ENCODE measurements at places on chromosomes 11 and 22.

DNA sequence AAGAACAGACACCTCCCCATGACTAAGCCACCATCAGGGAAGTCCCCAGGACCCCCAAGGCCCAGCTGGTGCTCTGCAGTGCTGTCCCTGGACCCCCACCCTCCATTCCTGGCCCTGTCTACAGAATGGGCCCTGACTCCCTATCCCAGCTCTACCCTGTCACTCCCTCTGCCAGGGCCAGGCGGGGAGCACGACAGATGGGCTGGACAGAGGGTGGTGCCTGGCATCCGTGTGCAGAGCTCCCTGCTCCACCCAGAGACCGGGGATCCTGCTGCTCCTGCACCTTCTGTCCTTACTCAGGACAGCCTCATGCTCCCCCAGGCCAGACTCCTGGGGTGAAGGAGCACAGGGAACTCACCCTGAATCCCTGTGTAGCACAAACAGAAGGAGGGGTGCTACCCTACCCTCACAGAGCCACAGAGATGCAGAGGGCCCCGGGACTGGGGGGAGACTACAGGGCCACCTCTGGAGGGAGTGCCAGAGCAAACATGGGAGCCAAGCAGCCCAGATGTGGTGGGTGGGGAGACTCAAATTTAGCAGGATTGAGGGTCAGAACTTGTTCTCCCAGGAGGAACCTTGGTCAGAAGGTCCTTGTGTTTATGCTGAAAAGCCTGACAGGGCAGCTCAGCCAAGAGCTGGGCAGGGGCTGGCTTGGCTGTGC is 2.0 kb downstream of the ARVCF start:
- no peak for DNase-seq

GRCh38 chr11:122791836-122792235 is 46.5 kb upstream of the CRTAM start:
- DNase-seq = peak; percentile 54

DNA sequence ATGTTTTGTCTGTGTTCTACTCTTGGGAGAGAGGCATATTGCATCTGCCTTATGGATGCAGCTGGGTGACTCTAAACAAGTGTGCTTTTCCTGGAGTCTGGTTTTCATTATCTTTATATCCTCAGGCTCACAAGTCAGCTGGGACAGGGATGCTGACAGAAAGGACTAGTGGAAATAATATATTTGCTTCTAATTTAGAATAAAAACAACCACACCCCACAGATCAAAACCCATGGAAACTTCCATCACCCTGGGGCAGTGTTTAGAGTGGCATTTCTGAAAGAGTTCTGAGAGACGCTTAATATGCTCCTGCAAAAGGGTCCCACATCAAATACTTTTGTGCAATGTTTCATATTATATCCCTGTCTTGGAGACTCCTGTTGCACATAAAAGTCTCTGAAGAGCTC is 20.8 kb downstream of the KCNE3 start:
- no peak for DNase-seq

GRCh38 chr11:8870411-8871170 is 40.4 kb upstream of the AKIP1 start:
- DNase-seq = peak; percentile 58

- DNase-seq = no peak
These were observed 90.8 kb downstream of the PHF21B start for GRCh38 chr22:44918925-44919392.

GRCh38 chr11:11841116-11841722 is 553 bp upstream of the USP47 start:
- DNase-seq = no peak

- peak; percentile 21 for DNase-seq
These were observed 607.9 kb upstream of the B3GAT1 start for GRCh38 chr11:135019899-135020298.

GRCh38 chr11:2870969-2871680 is 14.4 kb downstream of the CDKN1C start:
- no peak for DNase-seq

GRCh38 chr11:127345819-127346459 is 345.4 kb upstream of the KIRREL3 start:
- peak; percentile 15 for DNase-seq

- no peak for DNase-seq
These were observed 46.9 kb upstream of the SESN3 start for GRCh38 chr11:95277868-95278267.

GRCh38 chr22:28978158-28978557 is 83.5 kb downstream of the C22orf31 start:
- peak; percentile 49 for DNase-seq

DNA sequence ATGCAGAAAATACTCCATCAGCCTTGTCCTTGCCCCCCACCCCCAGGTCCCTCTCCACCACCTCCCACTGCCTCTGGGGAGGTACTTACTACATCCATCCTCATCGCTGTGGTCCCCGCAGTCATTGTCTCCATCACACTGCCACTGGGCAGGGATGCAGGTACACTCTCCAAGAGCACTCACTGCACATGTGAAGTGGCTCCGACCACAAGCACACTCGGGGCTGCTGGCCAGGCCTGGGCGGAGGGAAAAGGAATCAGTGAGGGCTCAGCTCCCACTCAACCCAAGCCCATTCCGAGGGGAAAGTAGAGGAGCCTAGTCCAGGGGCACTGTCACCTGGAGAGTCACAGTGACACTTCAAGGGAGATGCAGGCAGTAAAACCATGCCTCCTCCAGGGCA is 15.7 kb downstream of the LRP4 start:
- no peak for DNase-seq

- DNase-seq = no peak
These were observed 26.4 kb upstream of the KIRREL3 start for GRCh38 chr11:127027000-127027399.

GRCh38 chr11:119532551-119532950 is 109.6 kb upstream of the THY1 start:
- DNase-seq = no peak

GRCh38 chr11:115456019-115456418 is 48.2 kb downstream of the CADM1 start:
- no peak for DNase-seq

DNA sequence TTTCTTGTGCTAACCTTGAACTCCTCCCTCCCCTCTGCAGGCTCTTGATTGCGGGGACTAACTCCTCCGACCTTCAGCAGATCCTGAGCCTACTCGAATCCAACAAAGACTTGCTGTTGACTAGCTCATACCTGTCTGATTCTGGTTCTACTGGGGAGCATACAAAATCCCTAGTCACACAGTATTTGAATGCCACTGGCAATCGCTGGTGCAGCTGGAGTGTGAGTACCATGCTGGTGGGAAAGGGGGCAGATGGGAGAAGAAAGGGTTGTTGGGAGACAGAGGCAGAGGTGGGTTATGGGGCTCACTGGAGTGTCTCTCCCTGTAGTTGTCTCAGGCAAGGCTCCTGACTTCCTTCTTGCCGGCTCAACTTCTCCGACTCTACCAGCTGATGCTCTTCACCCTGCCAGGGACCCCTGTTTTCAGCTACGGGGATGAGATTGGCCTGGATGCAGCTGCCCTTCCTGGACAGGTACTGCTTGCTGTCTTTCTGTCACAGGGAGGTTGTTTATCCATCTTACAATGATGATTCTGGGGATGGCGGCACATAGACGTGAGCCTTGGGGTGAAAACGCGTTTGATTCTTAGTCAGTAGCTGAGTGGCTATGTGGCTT is 4.5 kb downstream of the SLC3A2 start:
- DNase-seq = no peak

GRCh38 chr11:69744435-69744834 is 30.7 kb downstream of the FGF4 start:
- peak; percentile 70 for DNase-seq

DNA sequence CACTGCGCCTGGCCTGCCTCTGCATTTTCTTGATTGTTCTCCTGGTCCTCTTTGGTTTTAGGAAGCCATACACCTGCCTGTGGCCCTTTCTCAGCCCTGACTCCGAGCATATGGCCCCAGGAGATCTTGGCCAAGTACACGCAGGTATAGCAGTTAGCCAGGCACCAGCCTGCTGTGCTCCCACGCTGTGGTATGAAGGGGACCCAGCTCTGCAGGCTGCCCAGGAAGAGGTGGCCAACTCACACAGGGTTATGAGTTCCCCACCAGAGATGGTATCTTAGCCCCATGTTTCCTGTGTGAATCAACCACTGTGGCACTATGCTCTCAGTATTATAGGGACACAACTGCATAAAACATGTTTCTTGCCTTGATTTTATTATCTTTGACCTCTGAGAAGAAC is 31.1 kb downstream of the SGSM3 start:
- no peak for DNase-seq

- no peak for DNase-seq
These were observed 1.5 kb upstream of the RPS6KA4 start for GRCh38 chr11:64357446-64357845.

DNA sequence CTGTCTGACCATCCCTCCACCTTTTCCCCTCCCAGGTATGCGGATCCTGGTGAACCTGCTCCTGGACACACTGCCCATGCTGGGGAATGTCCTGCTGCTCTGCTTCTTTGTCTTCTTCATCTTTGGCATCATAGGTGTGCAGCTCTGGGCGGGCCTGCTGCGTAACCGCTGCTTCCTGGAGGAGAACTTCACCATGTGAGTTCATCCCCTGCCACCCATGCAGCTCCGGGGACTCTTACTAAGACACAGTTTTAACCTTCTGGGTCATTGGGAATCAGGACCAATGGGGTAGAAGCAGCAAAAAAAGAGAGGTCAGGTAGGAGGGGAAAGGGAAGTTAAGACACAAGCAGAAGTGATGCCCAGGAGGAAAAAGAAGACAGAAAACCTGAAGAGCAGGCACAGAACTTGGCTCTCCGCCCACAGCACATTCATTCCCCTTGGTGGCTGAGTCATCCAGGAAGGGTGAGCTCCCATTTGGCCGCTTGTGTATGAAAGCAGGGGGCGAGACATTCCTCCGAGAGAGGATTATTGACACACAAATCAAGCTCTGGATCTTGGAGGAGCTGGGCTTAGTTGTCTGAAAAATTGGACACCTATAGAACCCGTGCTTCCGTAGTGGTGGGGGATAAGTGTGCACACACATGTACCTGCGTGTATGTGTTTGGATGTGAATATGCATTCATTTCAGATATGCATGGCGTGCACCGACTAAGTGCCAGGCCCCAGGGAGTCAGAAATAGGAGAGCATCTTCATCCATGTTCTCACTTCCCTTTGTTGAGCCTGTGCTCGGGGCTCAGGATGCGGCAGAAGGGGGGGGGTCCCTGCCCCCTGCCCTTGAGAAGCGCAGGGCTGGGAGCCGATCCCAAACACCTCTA is 64.2 kb downstream of the CACNA1I start:
- peak; percentile 79 for DNase-seq

- peak; percentile 74 for DNase-seq
These were observed 42.1 kb downstream of the PAMR1 start for GRCh38 chr11:35483131-35483820.

GRCh38 chr11:108032800-108033199 is 24.1 kb downstream of the CUL5 start:
- no peak for DNase-seq

DNA sequence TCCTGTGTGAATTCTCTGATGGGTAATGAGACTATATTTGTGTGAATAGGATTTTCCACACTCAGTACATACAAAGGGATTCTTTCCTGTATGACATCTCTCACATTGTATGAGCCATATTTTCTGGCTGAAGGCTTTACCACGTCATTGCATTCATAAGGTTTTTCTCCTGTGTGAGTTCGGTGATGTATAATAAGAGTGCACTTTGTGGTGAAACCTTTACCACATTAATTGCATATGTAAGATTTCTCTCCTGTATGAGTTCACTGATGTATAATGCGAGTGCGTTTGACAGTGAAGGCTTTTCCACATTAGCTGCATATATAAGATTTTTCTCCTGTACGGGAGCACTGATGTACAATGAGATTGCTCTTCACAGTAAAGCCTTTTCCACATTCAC is 455.4 kb upstream of the CNTN5 start:
- DNase-seq = no peak

GRCh38 chr22:24706732-24707469 is 67.6 kb downstream of the PIWIL3 start:
- DNase-seq = no peak

- DNase-seq = no peak
These were observed 45.4 kb upstream of the CCDC188 start for GRCh38 chr22:20196094-20196842.

- peak; percentile 28 for DNase-seq
These were observed 24.7 kb downstream of the RCOR2 start for GRCh38 chr11:63892228-63892627.

DNA sequence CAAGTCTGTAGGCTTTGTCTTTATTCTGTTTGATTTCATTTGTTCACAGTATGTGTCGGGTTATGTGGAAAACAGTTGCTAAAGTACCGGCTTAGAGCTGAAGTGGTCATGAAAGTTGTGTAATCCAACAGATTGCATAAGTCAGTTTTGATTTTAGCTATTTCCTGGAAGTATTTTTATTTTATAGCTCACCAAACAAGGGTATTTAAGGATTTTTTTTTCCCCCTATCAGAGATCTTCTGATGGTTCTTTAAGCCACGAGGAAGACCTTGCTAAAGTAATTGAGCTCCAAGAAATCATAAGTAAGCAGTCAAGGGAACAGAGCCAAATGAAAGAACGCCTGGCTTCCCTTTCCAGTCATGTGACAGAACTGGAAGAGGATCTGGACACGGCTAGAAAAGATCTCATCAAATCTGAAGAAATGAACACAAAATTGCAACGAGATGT is 55.9 kb downstream of the PPFIA1 start:
- no peak for DNase-seq

DNA sequence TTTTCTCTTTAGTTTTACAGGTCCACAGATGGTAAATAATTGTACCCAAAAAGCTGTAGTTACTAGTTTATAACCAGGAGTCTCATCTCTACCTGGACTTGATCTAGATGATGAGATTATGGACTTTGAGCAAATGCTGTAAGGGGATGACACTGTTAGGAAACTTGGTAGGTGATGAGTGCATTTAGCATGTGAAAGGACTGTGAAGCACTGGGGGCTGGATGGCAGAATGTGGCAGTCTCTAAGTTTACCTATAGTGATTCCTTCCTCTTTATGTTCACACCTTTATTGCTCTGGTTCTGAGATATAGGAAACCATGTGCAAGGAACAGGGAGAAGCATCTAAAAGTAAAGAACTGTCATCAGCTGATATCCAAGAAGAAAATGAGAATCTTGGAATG is 230.7 kb upstream of the CHORDC1 start:
- no peak for DNase-seq

Data from brain microvascular endothelial cell (primary cell).